Activated CD4-positive, alpha-beta T cell treated with anti-CD3 and anti-CD28 coated beads, Interleukin-2, amount 10 ng/mL, durations not matched to agents 7 days and 5 days (primary cell): ENCODE measurements at places on chromosomes 12 and 14.

- H3K4me1 ChIP-seq: peaks cover 10% of the 10 kb centered on the region
- H3K4me3 ChIP-seq: peak overlapping the region; percentile 54
- peak overlapping the region; percentile 78 for H3K27ac ChIP-seq
- peak; percentile 40 for DNase-seq
Measured at GRCh38 chr12:1811281-1811947, 9.0 kb upstream of the LRTM2 start.

GRCh38 chr12:29743801-29744200 is 39.9 kb downstream of the TMTC1 start:
- no peak overlapping the region for H3K4me3 ChIP-seq
- no peaks in the 10 kb centered on the region for H3K4me1 ChIP-seq
- DNase-seq: no peak
- H3K27ac ChIP-seq: no peak overlapping the region

DNA sequence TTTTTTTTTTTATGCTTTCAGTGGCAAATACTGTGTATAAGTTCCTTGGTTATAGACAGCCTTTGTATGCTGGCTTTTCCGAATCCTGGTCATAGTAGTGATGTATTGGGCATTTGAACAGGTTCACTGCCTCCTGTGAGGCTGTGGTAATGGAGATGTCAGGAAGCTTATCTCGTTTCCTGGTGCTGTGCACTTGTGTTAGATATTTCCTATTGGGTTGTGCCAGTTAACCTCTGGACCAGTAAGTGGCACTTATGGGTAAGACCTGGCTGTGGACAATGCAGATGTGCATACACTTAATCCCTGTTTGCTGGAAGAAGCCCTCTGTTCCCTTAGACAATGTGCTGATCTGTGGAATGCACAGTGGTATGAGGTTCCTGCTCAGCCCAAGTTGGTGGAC is 135.4 kb upstream of the KITLG start:
- H3K27me3 ChIP-seq: no peaks in the 10 kb centered on the region
- H3K27ac ChIP-seq: no peak overlapping the region
- no peaks in the 10 kb centered on the region for H3K4me1 ChIP-seq
- DNase-seq: no peak

DNA sequence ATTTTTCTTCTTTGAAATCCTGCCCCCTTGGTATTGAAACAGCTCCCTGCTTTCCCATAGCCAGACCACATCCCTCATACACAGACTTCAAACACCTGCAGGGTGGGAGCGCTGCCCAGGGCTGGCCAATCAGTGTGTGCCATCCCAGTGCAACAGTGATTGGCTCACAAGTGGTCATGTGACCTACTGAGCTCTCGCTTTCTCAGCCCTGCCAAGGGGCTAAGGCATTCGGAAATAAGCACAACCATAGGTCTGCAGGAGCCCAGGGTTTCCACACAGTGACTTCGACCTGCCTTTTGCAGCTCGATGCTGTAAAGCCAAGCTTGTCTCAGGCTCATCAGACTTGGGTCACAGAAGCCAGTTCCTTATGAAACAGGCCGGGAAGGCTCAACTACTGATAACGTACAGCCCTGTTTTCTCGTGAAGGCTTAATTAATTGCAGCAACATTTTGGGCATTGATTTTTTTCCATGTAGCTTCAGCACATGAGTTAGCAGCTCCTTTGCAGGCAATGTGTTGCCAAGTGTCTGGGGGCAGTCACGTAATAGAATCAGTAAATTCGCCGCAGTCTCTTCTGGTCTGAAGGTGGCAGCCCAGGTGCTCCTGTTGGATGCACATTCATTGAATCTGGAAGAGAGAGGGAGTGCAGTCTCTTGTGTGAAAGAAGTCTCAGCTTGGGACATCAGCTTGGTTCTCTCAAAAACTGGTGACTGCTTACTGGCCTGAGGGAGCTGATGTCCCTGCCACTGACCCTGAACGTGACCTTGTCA is 1091.8 kb downstream of the AACS start:
- DNase-seq: no peak
- no peaks in the 10 kb centered on the region for H3K36me3 ChIP-seq
- H3K4me3 ChIP-seq: no peak overlapping the region
- H3K4me1 ChIP-seq: no peaks in the 10 kb centered on the region
- no peaks in the 10 kb centered on the region for H3K27me3 ChIP-seq

- H3K27ac ChIP-seq: peak overlapping the region; percentile 60
- H3K36me3 ChIP-seq: no peaks in the 10 kb centered on the region
- no peak for DNase-seq
- no peak overlapping the region for H3K4me3 ChIP-seq
- H3K27me3 ChIP-seq: peaks cover 4% of the 10 kb centered on the region
Measured at GRCh38 chr14:99348816-99349614, 77.0 kb upstream of the BCL11B start.

DNA sequence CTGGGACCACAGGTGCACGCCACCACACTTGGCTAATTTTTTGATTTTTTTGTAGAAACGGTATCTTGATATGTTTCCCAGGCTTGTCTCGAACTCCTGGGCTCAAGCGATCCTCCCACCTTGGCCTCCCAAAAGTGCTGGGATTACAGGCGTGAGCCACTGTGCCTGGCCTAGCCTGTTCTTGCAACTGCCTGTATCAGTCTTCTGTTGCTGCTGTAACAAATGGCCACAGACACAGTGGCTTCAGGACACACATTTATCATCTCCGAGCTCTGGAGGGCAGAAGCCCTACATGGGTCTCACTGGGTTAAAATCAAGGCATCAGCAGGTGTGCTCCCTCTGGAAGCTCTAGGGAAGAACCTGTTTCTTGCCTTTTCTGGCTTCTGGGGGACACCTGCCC is 79.9 kb upstream of the NCOR2 start:
- no peak overlapping the region for H3K4me3 ChIP-seq
- no peak for DNase-seq
- no peaks in the 10 kb centered on the region for H3K36me3 ChIP-seq
- H3K4me1 ChIP-seq: peaks cover 12% of the 10 kb centered on the region
- H3K27me3 ChIP-seq: peaks cover 13% of the 10 kb centered on the region

- H3K4me1 ChIP-seq: peaks cover 2% of the 10 kb centered on the region
- no peak for DNase-seq
- H3K27ac ChIP-seq: no peak overlapping the region
Measured at GRCh38 chr12:1065629-1066028, 74.6 kb downstream of the ERC1 start.

GRCh38 chr12:51388846-51389245 is 2.4 kb downstream of the GALNT6 start:
- no peak overlapping the region for H3K27ac ChIP-seq
- H3K36me3 ChIP-seq: peaks cover 4% of the 10 kb centered on the region
- no peak for DNase-seq

- peaks cover 12% of the 10 kb centered on the region for H3K4me1 ChIP-seq
- H3K27me3 ChIP-seq: no peaks in the 10 kb centered on the region
- DNase-seq: no peak
- peaks cover 21% of the 10 kb centered on the region for H3K36me3 ChIP-seq
- no peak overlapping the region for H3K27ac ChIP-seq
Measured at GRCh38 chr14:89498878-89499277, 81.8 kb upstream of the FOXN3 start.

DNA sequence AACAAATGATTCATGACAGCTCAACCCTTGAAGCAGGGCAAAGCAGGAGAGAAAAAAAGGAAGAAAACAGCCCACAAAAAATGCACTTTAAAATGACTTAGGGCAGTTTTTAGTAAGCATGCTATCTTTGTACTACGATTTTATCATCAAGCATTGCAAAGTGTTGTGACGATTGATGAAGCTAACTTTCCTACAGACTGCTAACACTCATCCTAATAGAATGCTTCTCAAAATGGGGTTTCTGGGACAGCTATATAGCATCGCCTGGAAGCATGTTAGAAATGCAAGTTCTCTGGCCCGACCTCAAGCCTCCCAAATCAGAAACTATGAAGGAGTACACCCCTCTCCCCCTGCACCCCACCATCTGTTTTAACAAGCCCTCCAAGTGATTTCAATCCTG is 256.4 kb downstream of the SSPN start:
- H3K4me1 ChIP-seq: peaks cover 11% of the 10 kb centered on the region
- H3K36me3 ChIP-seq: peaks cover 15% of the 10 kb centered on the region
- DNase-seq: no peak

DNA sequence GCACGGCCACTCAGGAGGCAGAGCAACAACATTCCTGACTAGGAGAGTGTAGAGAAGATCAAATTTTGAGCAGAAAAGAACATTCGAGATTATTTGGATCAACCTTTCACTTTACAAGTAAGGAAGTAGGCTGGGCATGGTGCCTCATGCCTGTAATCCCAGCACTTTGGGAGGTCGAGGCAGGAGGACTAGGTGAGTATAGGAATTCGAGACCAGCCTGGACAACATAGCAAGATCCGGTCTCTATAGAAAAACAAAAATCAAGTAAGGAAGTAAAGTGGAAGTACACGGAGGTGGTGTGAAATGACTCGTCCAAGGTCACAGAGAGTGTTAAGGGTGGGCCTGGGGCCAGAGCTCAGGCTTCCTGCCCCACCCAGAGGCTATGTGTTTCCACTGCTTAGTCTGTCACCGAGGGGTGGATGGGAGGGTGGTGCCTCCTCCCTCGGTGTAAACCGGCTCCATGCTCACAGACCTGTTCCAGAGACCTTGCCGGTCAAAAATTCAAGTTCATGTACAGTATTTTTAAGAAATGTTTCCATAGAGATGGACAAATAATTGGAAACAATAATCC is 51.9 kb downstream of the MAP1LC3B2 start:
- peaks cover 5% of the 10 kb centered on the region for H3K4me1 ChIP-seq
- H3K4me3 ChIP-seq: no peak overlapping the region
- no peak for DNase-seq
- no peak overlapping the region for H3K27ac ChIP-seq

DNA sequence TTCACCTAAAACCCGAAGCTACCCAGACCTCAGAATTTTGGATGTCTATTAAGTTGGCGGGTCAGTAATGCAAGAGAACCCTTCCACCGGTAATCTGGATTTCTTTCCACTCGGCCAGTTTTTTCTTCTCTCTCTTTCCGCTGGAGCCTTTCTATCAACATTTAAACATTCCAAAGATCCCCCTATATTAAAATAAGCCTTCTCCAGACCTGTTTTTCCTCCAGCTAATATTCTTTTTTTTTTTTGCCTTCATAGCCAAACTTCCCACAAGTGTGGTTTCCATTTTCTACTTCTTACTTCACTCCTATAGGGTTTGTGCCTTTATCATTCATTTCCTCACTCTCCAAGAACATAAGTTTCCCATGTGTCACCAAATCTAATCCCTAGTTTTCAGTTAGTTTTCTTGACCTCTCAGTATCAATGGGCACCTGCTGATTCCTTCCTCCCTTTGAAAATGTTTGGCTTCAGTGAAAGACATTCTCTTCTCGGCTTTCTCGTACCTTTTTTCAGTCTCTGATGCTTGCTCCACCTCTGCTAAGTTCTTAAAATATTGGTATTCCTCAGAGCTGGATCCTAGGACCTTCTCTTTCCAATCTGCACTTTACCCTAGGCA is 583 bp upstream of the SDR39U1 start:
- H3K4me1 ChIP-seq: peaks cover 46% of the 10 kb centered on the region
- DNase-seq: no peak
- H3K27me3 ChIP-seq: no peaks in the 10 kb centered on the region
- H3K4me3 ChIP-seq: peak overlapping the region; percentile 90

DNA sequence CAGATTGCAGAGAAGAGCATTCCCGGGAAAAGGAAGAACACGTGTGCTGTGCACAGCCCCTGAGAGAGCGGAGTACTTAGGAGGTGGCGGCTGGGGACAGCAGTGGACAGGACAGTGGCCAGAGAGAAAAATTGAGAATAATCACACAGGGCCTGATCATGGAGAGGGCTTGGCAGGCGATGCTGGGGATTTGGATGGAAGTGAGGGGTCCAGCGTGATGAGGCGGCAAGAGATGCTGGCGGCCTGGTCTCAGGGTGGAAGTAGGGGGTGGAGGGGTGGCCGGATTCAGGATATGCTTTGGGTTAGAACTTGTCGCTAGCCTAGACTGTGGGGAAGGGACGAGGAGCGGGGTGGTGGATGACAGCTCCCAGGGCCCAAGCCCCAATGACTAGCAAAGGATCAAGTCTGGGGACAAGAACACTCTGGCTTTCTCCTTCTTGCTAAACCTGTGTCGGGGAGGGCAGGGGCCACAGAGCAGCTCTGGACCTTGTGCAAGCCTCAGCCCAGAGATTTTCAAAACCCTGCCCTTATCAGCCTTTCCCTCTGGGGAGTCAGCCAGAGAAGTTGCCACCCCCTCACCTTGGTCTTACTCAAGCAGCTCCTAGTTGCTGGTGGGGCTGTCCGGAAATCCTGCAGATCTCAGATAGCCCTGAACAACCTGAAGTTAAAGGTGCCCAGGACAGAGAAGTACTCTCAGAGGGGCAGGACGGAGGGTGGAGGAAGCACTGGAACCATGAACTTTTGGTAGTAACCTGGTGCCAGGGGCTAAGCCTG is 1.3 kb downstream of the HVCN1 start:
- H3K4me1 ChIP-seq: peaks cover 51% of the 10 kb centered on the region
- peak overlapping the region; percentile 66 for H3K27ac ChIP-seq
- peaks cover 25% of the 10 kb centered on the region for H3K36me3 ChIP-seq
- H3K4me3 ChIP-seq: peak overlapping the region; percentile 74
- H3K27me3 ChIP-seq: peaks cover 5% of the 10 kb centered on the region

DNA sequence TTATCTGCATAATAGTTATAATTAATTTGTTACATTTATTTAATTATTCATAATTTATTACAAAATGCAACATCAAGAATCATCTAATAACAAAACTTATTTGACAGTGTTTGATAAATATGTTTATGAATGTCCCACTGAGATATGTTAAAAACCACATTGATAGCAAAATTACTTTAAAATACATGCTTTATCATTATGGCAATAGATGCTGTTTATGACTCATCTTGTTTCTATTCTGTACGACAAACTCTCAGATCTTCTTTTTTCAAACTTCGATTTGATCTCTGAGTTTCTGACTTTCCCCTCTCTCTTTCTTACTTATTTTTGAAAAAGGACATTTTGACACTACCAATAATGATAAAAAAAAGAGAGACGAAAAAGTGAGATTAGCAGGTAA is 56.8 kb upstream of the LRRK2 start:
- no peak for DNase-seq
- no peak overlapping the region for H3K27ac ChIP-seq
- H3K27me3 ChIP-seq: peaks cover 31% of the 10 kb centered on the region
- no peaks in the 10 kb centered on the region for H3K36me3 ChIP-seq
- H3K4me3 ChIP-seq: no peak overlapping the region

GRCh38 chr12:89959179-89959578 is 250.5 kb upstream of the ATP2B1 start:
- DNase-seq: no peak
- no peaks in the 10 kb centered on the region for H3K4me1 ChIP-seq
- H3K27me3 ChIP-seq: no peaks in the 10 kb centered on the region
- H3K27ac ChIP-seq: no peak overlapping the region

- peaks cover 62% of the 10 kb centered on the region for H3K36me3 ChIP-seq
- H3K27ac ChIP-seq: no peak overlapping the region
- no peaks in the 10 kb centered on the region for H3K27me3 ChIP-seq
- H3K4me1 ChIP-seq: peaks cover 21% of the 10 kb centered on the region
- DNase-seq: no peak
Measured at GRCh38 chr12:12823300-12823699, 10.2 kb downstream of the DDX47 start.

DNA sequence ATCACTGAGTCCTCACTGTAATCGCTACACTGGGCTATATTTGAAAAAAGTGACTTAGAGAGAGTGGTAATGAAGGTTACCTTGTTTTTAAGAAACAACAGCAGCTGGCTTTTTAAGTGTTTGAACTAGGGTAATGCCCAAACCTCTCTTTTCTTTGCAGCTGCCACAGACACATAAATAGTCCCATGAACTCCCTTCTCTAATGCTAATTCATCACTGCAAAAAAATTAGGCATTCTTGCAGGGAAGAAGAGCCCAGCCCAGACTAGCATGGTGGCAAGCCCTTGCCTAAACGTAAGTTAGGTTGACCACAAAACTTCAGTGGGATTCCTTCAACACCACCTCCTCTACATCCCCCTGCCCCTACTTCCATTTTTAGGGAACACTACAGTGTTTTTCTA is 17.9 kb upstream of the MED6 start:
- no peak overlapping the region for H3K27ac ChIP-seq
- no peak overlapping the region for H3K4me3 ChIP-seq
- H3K36me3 ChIP-seq: no peaks in the 10 kb centered on the region
- no peaks in the 10 kb centered on the region for H3K4me1 ChIP-seq
- H3K27me3 ChIP-seq: peaks cover 6% of the 10 kb centered on the region
